ENCODE measurements at places on chromosomes 5 and 9.

DNA sequence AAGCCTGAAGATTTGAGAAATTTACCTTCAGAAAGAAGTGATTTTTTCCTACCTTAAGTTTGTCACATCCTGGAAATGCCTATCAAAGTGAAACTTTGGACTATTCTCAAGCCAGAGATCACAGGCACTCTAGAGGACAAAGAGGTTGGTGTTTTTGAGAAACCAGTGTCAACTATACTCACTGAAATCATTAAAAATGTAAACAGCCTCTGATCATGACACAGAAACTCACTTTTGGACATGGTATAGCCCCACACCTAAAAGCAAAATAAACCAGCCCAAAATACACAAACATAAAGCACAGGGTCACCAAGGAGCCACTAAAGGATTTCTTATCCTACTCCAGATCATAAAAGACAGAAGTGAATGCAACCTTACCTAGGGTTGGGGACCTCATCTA, 65.7 kb upstream of the ICE1 start:
- DNase-seq = no peak

- DNase-seq = no peak
Observed at GRCh38 chr5:112614285-112614684, 123.4 kb upstream of the APC start.

DNA sequence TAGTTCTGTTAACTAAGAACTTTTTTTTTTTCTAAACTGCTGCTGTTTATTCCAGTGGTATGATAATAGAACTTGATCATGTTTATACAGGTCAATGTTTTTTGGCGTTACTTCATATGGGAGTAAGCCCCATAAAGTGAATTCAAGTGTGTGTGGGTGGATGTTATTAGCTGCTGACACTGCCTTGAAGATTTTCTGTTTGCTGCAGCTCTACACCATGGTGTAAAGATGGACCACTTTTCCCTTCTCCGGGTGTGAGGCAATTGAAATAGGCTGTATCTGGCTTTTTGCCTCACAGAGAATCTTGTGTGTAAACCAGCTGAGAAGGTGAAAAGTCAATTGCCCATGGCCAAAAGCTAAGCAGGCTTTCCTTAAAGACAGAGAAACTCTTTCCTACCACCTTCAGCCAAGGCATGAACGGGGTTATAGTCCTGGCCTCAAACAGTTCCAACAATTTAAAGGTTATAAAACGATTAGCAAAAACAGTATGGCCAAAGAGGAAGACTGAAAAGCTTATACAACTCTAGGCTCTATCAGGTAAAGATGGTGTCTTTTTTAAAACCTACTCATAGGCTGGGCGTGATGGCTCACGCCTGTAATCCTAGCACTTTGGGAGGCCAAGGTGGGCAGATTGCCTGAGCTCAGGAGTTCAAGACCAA, 33.9 kb upstream of the ABCA1 start:
- DNase-seq = no peak

DNA sequence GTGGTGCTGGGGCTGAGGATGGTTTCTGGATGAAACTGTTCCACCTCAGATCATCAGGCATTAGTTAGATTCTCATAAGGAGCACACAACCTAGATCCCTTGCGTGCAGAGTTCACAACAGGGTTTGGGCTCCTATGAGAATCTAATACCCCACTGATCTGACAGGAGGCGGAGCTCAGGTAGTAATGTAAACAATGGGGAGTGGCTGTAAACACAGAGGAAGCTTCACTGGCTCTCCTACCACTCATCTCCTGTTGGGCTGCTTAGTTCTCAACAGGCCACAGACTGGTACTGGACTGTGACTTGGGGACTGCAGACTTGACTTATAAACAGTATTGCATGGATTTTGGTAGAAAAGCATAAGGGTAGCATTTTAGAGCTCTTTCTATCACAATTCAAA, 870.7 kb upstream of the CDH10 start:
- no peak for DNase-seq

GRCh38 chr5:127298036-127298429, 7.4 kb downstream of the MEGF10 start:
- no peak for DNase-seq

GRCh38 chr5:103389357-103389756, 130.8 kb downstream of the MACIR start:
- no peak for DNase-seq

DNA sequence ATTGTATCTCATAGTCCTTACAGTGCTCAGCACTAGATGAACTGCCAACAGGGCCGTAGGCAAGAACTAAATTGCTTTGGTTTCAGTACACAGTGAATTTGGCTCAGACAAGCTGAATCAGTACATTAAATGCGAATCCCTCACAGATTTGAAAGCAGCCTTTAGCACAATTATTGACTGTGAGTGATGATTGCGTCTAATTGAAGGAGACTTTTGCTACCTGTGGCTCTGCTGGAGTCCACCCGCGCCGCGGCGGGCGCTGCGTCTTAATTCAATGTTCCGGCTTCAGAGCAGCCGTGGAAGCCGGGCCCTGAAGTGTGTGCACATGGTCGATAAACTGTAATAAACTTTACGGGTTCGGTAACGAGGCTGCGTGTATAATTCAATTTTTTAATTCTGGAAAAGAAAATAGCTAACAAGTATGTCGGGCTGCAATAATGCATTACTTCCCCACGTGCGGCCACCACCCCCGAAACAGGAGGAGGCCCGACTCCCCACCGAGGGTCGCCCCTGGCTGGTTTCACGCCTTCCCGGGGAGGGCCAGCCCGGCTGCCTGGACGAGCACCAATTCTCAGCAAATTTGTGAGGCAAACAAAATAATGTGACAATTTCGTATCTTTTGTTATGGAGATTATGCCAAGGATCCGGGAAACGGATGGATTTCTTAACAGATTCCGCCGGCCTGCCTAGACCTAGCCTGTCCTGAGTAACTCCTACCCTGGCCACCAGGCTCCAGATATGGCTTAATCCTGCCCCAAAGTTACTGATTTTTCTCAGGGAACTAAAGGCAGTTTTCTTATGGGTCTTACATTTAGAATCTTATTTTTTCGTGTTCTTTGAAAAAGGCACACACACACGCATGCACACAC, 269.4 kb upstream of the IRX1 start:
- DNase-seq = no peak

- DNase-seq = no peak
Observed at GRCh38 chr9:129708793-129709192, 43.3 kb downstream of the PRRX2 start.

GRCh38 chr5:73485715-73486114, 12.5 kb upstream of the BTF3 start:
- no peak for DNase-seq

- DNase-seq = no peak
Observed at GRCh38 chr9:37575001-37575400, 1.2 kb downstream of the FBXO10 start.

DNA sequence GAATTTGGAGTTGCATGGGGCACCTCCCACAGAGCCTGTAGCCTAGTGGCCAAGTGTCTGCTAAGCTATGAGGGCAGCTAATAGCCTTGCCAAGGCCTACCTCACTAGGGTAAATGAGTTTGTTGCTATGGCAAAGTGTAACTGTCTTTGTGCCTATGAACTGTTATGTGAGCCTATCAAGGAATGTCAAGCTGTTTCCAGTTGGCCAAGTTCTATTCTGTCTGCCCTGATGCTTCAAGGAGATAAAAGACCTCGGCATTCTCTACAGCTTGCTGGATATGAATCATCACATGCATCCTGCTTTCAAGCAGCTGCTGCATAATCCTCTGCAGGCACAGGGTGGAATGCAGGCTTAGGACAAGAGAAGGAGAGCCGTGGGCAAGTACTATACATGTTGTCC, 69.8 kb upstream of the CCDC112 start:
- peak; percentile 88 for DNase-seq

GRCh38 chr9:116504893-116505480, 182.1 kb upstream of the TRIM32 start:
- no peak for DNase-seq

DNA sequence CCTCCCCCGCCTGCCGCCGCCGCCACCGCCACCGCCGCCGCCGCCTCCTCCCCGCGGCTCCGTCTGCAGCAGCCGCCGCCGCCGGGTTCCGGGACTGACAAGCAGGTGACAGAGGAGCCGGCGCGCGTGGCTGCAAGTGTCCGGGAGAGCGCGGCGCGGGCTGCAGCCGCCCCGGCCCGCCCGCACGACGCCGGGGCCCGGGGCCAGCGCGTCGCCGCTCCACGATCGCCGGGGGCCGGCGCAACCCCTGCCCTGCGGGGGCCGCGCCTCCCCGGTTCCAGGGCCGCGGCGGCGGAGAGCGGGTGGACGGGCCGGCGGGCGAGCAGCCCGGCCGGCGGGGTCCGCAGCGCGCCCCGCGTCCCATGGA, 343 bp downstream of the LMX1B start:
- DNase-seq = no peak

GRCh38 chr5:42026446-42026845, 101.4 kb downstream of the FBXO4 start:
- DNase-seq = no peak

DNA sequence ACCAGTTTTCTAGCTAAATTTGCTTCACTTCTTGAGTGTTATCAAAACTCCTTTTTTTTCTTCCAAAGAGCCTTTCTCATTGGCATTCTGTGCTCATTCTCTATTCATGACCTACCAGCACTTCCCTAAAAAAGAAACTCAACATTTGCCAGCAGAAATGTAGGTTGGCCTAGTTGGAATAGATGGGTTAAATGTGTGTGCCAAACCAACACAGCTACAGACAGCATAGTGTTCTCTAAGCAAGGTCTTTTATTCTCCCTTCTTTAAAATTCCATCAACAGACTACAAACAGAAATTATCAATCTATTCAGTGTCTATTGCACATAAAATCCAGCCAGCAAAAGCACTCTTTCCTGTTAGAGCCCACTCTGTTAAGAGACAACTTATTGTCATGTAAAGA, 255.8 kb upstream of the PUM3 start:
- DNase-seq = no peak

DNA sequence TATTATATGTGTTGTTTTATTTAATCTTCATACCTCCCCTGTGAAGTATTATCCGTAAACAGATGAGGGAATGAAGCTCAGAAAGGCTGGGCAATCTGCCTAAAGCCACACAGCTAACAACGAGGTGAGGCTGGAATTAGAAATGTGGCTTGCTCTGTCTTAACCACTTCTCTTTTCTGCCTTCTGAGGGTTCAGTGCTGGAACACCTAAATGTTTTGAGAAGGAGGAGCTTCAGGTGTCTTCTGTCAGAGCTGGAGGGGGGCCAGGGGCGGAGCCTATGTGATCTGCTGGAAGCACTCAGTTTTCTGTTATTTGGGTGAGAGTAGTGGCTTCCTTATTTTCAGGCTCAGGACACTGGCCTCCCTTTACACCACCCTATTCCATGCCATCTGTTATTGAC, 35.0 kb upstream of the ARAP3 start:
- no peak for DNase-seq

DNA sequence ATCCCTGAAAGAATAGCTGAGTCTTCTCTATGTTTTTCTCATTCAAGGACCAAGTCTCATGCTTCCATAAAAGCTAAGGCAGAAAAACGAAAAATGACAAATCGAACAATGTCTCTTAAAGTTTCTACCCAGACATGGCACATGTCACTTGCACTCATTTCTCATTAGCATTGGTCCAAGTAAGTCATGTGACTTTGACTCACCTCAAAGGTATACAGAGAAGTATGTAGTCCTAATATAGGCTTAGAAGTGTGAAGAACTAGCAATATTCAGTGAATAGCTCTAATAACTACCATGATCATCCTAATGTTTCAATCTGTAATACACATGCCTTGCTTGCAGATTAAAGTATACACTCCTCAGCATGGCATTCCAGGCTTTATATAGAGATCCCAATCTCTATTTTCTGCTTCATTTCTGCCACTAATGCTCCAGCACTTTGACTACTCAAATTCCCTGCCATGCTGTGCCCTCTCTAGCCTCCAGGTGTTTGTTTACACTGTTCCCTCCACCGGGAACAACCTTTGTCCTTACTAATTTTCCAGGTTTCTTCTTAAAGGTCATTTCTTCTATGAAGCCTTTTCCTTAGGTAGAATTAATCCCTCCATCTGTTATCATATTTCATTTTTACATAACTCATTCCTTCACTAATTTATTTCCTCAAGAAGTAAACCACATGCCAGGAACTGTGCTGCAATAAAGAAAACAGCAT, 98.9 kb downstream of the CEMIP2 start:
- DNase-seq = no peak

- peak; percentile 68 for DNase-seq
Observed at GRCh38 chr9:131423171-131423581, 29.3 kb downstream of the PRRC2B start.

GRCh38 chr9:27350382-27350976, 53.5 kb upstream of the EQTN start:
- no peak for DNase-seq

- DNase-seq = no peak
Observed at GRCh38 chr5:151695464-151695863, 8.7 kb upstream of the SPARC start.

GRCh38 chr9:78892182-78892581, 595.3 kb downstream of the PSAT1 start:
- no peak for DNase-seq

GRCh38 chr5:8912106-8912505, 633.8 kb downstream of the SEMA5A start:
- DNase-seq = no peak

DNA sequence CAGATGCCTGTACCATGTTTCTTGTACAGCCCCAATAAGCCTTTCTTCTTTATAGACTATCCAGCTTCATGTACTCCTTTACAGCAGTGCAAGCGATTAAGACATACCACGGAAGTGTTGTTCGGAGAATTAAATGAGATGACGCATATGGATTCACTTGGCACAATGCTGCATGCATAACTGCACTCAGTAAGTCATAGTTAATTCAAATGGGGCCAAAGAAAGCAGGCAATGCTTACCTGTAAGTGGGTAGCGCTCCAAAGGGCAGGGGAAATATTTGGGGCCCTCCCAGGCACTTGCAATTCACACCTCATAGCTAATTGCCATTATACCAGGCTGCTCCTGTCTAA, 7.7 kb upstream of the ADRA1B start:
- no peak for DNase-seq

DNA sequence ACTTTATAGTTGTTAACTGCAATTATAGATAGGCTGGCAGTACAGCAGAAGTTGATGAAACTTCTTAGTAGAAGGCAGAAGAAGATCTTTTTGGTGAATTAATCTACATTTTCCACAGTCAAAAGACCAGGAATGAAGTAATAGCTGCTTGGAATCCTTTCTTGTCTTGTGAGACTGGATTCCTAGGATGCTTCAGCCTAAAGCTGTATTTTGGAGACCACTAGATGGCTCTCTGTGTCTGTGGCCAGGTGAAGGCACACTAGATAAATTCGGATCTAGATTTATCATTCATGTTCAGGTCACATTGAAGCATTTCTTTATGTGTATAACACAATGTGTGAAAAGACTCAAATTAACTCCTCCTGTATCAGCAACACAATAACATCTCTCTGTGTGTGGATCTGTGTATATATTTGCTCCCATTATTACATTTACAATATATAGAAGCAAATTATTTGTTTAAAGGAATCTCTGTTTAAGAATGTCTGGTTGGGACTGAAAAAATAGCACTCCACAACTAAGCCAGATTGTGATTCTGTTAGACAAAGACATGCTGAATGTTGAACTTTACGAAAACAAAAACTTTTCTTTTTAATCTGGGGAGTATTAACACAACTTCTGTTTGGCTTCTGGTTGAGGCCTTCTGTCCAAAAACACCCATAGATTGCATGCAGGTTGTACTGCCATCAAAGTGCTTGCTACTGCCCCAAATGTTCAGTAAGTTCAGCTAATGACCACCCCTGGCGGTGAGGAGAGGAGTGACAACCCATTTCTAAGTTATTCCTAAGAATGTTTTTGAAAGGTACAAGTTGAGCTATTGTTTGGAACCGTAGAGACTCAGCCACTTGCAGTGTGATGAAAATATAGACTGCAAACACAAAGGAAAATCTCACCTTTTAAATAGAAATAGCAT, 10.6 kb downstream of the GRIN3A start:
- no peak for DNase-seq

- peak; percentile 61 for DNase-seq
Observed at GRCh38 chr5:34660444-34660843, 4.3 kb downstream of the RAI14 start.

Measured in amniotic stem cell (primary cell).